ENCODE measurements at places on chromosomes 5 and 9.

- DNase-seq, result peak; percentile 82
Measured at GRCh38 chr9:97501177-97501971, at the start of gene TMOD1. TMOD1 (plus strand) TSS chr9:97501666; CDS start chr9:97524189, 22,523 bp downstream.

DNA sequence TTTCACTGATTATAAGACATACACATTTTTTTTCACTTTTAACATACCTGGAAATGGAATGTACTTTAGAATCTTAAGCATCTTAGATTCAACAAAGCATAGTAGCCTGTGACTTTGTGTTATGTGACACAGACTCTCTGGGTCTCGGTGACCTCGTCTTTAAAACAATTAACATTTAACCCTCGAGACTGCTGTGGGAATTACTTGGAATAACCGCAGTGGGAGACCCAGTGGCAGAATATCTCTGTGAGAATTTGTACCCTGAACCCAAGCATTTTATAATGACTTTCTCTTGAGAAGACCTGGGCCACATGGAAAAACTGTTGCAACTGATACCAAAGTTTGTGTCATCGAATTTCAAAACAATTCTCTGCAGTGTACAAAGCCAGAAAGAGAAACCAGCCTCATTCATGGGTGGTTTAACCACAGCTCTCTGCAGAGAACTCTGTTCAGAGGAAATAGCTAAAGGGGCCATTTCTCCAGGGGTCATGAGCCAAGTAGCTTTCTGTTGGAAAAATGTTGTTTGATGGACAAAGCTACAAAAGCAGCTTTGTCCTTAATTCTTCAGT is 10.0 kb upstream of the RETREG1 start:
- DNase-seq, result no peak

DNA sequence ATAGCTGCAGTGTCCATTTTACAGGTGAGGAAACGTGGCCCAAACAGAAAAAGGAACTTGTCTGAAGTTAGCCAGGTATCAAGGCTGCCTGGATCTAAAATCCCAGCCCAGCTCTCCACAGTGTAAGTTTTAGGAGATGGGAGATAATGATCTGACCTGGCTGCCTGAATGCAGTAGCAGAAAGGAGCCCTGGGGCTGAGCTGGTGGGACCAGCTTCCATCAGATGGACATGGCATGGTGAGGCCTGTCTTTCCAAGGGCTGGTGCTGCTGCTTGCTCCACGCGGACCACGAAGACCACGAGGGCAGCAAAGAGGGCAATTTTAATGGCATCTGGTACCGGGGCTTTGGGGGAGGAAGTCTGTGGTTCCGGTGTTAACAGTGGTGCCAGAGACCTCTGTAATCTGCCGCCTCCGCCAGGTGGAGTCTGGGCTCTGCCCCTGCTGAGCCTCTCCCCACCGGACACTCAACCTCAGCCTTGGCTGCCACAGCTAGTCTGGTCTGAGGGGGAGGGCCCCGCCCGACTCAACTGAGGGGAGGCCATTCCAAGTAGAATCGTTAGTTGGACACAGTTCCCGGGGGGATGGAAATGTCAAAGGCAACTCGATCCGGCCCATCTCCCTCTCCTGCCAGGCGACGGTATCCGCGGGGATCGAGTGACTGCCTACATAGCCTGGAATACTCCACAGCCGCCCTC is 650 bp downstream of the MYORG start:
- peak; percentile 54 for DNase-seq

DNA sequence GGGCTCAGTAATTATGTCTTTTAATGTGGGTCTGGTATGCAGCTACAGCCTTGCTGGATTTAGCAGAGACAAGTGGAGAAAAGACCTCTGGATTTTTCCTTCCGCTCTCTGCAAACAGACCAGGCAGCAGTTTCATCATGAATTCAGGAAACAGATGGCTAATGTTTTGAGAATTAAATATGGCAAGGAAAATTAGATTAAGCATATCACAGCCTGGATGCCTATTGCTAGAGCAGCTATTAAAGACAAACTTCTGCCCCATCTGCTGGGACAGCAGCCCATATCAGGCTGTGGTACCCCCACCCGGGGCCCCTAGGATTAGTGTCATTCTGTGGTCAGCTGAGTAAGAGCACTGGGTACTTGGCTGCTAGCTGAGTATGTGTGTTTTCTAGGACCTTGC is 6.2 kb downstream of the SKP2 start:
- DNase-seq, result no peak

DNA sequence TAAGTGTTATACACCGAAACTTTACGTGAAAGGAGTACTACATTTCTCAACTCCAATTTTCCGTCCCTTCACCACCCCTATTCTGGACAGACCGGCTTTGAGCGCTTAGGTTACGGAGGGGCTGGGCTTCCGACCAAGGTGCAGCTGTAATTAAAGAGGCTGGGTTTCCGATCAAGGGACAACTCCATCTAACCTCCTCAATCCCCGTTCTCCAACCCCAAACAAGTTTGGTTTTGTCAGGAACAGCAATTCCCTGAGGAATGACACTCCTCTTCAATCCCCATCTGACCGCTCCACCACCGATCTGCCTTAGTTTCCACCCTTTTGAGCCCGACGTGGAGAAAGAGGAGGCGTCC is 577 bp downstream of the TUT7 start:
- DNase-seq, result peak; percentile 35

- no peak for DNase-seq
Measured at GRCh38 chr5:165459232-165459631, 1953.8 kb downstream of the MAT2B start.

GRCh38 chr5:58452566-58453258 is 7.2 kb downstream of the PLK2 start:
- no peak for DNase-seq

DNA sequence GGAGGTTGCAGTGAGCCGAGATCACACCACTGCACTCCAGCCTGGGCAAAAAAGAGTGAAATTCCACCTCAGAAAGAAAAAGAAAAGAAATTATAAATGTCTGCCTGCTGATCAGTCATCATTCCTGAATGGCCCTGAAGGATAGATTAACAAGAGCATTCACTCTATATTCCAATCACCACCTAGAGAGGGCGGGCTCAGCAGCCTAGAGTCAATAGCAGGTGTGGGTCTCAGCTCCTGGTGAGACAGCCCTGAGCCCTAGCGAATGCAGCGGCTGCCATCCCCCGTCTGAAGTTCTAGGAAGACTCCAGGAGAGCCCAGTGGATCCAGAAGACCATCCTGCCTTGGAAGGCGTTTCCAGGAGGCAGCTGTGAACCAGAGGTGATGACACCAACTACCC is 12.0 kb downstream of the FBP1 start:
- DNase-seq, result no peak

DNA sequence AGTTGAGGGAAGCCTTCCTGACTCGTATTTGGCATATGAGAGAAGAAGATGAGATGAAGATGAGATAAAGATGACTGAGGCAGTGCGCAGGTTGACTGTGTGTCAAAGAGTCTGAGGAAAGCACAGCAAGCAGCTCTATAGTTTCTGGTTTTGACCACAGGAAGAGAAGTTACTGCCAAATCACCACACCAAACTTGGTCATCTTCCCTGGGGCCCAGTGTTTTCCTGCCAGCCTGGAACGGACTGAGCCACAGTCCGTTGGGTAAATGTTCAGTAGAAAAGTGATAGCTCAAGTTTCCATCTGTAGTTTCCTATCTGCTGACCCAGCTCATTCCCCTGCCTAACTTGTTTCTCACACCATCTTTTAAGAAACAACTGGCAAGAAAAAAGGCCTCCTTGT is 80.7 kb upstream of the ADAMTS19 start:
- DNase-seq, result no peak

DNA sequence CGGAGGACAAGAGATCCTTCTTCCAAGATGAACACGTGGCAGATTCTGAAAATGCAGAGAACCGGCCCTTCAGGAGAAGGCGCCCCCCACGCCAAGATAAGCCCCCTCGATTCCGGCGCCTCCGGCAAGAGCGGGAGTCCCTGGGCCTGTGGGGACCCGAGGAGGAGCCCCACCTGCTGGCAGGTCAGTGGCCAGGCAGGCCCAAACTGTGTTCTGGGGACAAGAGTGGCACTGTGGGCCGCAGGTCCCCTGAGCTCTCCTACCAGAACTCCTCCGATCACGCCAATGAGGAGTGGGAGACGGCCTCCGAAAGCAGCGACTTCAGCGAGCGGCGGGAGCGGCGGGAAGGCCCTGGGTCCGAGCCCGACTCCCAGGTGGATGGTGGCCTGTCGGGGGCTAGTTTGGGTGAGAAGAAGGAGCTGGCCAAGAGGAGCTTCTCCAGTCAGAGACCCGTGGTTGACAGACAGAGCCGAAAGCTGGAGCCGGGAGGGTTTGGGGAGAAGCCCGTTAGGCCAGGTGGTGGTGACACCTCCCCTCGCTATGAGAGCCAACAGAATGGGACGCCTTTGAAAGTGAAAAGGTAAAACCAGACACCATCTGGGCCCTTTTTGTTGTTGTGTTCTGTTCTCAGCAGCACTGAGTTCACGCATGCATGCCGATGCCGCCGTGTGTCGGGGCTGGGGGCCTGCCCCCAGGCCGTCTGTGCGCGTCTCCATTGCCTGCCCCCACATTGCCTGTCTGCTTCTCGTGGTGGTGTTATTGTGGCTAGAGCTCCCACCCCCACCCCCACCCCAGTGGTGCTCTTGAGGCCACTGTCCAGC is 26.6 kb upstream of the POMT1 start:
- no peak for DNase-seq

- peak; percentile 72 for DNase-seq
Measured at GRCh38 chr9:130243015-130243881, 22.3 kb upstream of the HMCN2 start.

DNA sequence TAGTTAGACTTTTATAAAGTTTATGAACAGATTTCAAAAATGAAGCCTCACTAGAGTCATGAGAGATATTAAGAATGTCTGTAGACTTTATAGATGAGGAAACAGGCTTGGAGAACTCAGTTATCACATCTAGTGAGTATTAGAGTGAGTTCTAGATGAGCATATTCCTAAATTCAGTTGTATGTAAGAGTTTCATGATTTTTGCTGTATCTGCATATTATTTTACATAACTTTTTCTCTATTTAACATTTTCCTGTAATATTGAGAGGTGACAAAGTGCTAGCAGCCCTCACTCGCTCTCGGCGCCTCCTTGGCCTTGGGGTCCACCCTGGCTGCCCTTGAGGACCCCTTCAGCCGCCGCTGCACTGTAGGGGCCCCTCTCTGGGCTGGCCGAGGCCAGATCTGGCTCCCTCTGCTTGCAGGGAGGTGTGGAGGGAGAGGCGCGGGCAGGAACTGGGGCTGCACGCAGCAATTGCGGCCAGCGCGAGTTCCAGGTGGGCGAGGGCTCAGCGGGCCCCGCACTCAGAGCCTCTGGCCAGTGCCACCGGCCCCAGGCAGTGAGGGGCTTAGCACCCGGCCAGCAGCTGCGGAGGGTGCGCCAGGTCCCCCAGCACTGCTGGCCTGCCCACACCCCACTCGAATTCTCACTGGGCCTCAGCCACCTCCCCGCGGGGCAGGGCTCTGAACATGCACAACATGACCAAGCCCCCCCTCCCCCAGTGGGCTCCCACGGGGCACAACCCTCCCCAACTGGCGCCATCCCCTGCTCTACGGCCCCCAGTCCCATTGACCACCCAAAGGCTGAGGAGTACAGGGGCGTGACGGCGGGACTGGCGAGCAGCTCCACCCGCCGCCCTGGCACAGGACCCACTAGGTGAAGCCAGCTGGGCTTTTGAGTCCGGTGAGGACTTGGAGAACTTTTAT is 182.1 kb downstream of the TLE1 start:
- no peak for DNase-seq

DNA sequence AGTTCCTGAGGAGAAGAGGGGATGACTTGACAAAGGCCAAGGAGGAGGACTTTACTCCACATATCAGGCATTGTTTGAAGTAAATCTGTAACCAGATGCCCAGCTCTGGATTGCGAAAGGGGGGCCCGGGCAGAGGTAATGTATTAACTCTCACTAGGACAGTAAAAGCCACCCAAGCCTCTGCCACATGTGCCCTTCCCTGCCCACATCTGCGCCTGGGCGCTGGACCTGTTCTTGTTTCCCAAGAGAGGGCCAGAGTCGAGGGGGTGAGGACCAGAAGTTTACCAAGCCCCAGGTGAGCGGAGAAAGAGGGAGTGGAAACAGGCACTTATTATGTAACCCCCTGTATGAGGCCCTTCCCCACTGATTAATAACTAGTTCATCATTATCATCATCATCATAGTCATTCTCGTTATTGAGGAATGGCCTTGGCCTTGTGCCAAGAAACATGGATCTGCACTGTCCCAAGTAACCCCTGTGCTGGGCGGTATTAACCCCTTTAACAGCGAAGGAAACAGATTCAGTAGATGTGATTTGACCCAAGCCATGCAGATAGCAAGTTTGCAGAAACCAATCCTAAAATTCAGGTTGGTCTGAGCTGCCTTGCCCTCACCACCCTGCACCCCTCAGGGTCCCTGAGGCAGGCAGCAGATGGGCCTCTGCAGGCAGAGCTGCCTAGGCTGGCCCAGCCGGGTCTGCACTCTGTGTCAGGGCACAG is at the start of gene SLC23A1:
SLC23A1 (minus strand) TSS at position 23 of the 718 bp plus-strand sequence. CDS start 44 bp downstream, outside the sequence.
- DNase-seq, result no peak

DNA sequence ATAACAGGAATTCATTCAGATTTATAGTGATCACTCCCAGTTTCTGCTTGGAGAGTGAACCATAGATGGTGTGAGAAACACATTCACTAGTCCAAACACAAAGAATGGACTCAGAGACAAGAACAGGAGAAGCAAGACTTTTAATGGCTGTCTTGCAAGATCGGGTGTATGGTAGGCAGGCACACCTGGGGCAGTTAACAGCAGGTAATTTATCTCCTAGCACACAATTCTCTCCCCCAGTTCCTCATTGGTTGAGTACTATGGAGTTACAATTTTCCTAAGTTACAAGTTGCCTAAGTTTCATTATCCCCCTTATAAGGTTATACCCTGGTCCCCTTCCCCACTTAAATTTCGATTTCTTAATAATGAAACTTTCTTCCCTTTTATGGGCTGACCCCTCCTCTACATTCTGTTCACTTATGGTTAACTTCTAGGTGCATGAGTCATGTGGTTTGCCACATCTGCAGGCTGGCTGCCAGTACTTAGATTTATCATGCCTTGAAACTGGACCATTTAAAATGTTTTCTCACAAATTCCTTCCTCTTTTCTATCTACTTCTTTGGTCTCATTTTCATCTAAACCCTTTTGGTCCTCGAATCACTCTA is 623.3 kb downstream of the HINT1 start:
- peak; percentile 4 for DNase-seq

DNA sequence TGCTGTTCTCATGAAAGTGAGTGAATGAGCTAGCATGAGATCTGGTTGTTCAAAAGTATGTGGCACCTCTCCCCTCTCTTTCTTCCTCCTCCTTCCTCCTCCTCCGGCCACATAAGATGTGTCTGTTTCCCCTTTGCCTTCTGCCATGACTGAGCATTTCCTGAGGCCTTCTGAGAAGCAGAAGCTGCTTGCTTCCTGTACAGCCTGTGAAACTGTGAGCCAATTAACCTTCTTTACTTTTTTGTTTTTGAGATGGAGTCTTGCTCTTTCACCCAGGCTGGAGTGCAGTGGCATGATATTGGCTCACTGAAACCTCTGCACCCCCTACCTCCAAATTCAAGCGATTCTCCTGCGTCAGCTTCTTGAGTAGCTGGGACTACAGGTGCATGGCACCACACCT is 6.1 kb downstream of the S100Z start:
- peak; percentile 49 for DNase-seq

All from Ammon's horn (tissue), 1 donor.